IMR-90 (cell line): ENCODE measurements at places on chromosomes 4 and X. TPM values are rescaled to one million over a fixed set of nuclear protein-coding genes. Genes with fewer than 3 reads are reported as not detected.

GALNTL6 gene
- total RNA-seq = under 0.01 TPM in 1 of 2 replicates, not detected in the other

GIMD1 gene
- not detected in 2 replicates for total RNA-seq

PLS3 gene
- total RNA-seq = 252 and 370 TPM in 2 replicates

CT45A5 gene
- total RNA-seq = not detected in 2 replicates

CYBB gene
- not detected in 2 replicates for total RNA-seq
